Activated CD4-positive, alpha-beta memory T cell treated with anti-CD3 and anti-CD28 coated beads for 36 hours (primary cell): ENCODE measurements at places on chromosomes 2 and 18. TPM values are rescaled to one million over a fixed set of nuclear protein-coding genes. Genes with fewer than 3 reads are reported as not detected.

DNA sequence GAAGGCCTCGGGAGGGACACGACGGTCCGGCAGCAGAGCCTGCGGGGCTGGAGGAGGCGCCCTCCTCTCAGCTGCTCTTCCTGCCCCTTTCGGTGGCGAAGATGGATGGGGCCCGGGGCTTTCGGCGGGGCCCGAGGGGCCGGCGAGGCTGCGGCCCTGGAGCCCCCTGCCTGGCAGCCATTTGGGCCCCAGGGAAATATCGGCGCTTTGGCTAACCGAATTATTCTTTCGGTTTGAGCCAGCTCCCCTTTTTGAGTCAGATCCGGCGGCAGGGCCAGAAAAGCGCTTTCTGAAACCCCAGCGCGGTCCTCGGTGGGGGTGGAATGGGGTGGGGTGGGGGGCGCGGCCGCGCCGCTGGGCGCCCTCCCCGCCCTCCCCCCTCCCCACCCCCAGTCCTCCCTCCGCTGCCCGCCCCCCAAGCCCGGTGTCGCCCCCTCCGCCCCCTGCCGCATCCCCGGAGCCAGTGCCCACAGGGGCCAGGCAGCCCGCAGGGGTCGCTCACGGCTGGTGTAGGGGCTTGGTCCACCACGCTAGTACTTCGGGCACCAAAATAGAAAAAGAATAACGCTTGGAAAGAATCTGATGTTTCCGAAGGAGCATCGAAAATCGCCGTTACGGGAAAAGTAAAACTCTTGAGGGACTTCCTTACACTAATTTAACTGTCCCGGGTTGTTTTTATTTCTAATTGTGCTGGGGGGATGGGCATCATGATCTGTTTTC lies 9.1 kb upstream of the ARID5A start:
- H3K27ac ChIP-seq: peak overlapping the region; percentile 98
- H3K4me1 ChIP-seq: peaks cover 96% of the 10 kb centered on the region
- H3K4me3 ChIP-seq: peak overlapping the region; percentile 73

The ATIC gene
- 261 TPM for total RNA-seq

The KHK gene
- 12.7 TPM for total RNA-seq

- no peaks in the 10 kb centered on the region for H3K36me3 ChIP-seq
- H3K27me3 ChIP-seq: no peaks in the 10 kb centered on the region
- no peak overlapping the region for H3K4me3 ChIP-seq
- no peak for DNase-seq
- H3K27ac ChIP-seq: no peak overlapping the region
These were observed 16.3 kb downstream of the CABLES1 start for GRCh38 chr18:23151414-23152099.

The GKN2 gene
- not detected for total RNA-seq

The TYW5 gene
- total RNA-seq: 8.9 TPM

- DNase-seq: peak; percentile 20
- peaks cover 31% of the 10 kb centered on the region for H3K36me3 ChIP-seq
- H3K27me3 ChIP-seq: no peaks in the 10 kb centered on the region
- H3K4me1 ChIP-seq: peaks cover 12% of the 10 kb centered on the region
These were observed 104.1 kb upstream of the UBXN4 start for GRCh38 chr2:135637456-135638087.

The CHRND gene
- total RNA-seq: not detected

- DNase-seq: no peak
- H3K4me3 ChIP-seq: no peak overlapping the region
- no peaks in the 10 kb centered on the region for H3K36me3 ChIP-seq
- no peaks in the 10 kb centered on the region for H3K27me3 ChIP-seq
These were observed 234.8 kb downstream of the DSEL start for GRCh38 chr18:67281746-67282145.

DNA sequence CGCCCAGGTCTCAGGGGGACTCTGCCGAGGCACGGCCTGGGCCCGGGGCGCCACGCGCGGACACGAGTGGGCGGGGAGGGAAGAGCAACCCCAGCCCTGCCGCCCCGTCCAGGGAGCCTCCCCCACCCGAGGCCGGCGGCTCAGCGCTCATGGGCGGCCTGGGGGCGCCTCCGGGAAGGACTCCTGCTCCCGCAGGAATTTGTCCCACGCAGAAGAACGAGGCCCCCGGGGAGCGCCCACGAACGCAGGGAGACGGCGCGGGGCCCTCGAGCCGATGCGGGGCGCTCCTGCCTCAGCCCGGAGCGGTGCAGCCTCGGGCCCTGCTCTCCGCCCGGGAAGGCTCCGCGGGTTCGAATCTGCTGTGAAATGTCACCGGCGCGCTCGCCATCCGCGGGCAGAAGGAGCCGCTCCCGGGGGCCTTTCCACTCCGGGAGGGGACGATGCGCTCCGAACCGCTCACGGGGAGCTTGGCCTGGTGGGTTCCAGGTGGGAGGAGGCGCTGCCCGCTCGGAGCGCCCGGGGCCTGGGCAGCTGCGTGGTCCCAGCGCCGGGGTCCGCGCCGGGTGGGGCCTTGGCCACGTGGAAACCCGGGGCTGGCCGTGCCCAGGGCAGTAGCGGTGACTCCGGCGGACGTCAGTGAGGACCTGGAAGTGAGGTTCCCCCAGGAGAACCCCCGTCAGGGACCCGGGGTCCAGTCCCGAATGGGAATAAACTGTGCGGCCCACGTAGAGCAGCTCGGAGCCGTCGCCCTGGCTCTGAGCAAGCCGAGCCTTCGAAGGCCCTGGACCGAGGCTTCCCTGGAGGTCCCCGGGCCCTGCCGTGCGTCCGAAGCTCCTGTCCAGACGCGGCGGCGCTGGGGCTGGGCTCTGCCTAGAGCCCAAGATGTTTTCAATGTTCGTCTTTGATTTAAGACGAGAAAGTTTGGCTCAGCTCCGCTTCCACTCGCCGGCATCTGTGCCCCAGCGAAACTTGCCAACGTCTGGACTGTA lies 41.4 kb upstream of the CTDP1 start:
- no peak for DNase-seq
- H3K27me3 ChIP-seq: peaks cover 12% of the 10 kb centered on the region
- H3K4me3 ChIP-seq: no peak overlapping the region
- no peaks in the 10 kb centered on the region for H3K4me1 ChIP-seq
- H3K27ac ChIP-seq: no peak overlapping the region

DNA sequence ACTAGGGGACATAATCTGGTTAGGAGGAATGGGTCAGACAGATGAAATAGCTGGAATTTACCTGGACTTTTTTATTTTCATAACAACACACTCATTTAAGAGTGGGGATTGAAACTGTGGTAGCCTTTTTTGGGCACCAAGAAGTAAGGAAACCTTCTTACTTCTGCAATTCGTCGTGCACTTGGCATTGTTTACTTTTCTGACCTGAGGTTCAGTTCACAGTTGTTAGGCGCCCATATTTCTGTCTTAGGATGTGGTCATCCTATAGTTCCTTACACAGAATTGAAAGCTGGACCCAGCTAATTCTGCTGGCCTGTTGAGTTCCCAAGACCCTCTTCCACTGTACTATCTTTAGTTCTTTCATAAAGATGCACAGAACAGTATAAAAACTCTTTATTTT lies 72.9 kb downstream of the TMX3 start:
- peaks cover 12% of the 10 kb centered on the region for H3K27me3 ChIP-seq
- no peaks in the 10 kb centered on the region for H3K4me1 ChIP-seq
- no peak overlapping the region for H3K4me3 ChIP-seq
- no peaks in the 10 kb centered on the region for H3K36me3 ChIP-seq

DNA sequence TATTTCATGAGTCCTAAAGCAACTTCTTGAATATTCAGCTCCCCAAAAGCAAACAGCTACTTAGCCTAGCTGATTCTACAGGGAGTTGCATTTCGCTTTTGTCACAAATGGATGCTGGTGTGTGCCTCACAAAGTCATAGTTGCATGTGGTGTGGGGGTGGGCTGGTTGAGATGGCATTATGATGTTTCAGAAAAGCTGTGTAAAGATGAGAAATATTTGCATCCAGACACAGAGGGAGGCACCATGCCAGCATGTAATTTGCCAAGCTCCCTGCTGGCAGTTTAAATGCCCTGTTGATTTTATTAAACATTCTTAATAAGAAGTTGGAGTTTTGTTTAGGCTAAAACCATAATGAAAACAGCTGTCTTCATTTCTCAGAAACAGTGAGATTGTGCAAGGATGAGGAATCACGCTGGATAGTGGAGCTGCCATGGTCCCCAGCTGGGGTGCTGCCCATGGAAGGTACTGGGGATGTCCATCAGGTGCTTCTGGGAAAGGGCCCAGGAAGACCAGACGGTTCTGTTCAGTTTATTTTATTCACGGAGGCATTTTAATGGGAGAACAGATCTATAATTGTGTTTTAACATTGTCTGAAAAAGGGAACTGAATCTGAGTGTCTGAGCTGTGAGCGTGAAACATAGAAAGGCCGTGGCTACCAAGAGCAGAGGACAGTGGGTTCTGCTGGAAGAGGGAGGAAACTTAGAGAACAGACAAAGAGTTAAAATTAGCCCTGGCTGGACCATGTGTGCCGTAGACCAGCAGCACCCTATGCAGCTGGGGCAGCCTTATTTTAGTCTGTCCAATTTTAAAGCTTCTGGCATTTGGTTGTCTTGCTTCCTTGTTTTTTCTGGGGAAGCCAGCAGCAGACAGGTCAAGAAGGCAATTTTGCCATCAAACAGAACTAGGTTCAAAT lies 177.1 kb downstream of the FAM210A start:
- no peak overlapping the region for H3K4me3 ChIP-seq
- H3K27ac ChIP-seq: no peak overlapping the region
- no peaks in the 10 kb centered on the region for H3K27me3 ChIP-seq
- H3K4me1 ChIP-seq: no peaks in the 10 kb centered on the region
- peaks cover 10% of the 10 kb centered on the region for H3K36me3 ChIP-seq

The LOXHD1 gene
- not detected for total RNA-seq

DNA sequence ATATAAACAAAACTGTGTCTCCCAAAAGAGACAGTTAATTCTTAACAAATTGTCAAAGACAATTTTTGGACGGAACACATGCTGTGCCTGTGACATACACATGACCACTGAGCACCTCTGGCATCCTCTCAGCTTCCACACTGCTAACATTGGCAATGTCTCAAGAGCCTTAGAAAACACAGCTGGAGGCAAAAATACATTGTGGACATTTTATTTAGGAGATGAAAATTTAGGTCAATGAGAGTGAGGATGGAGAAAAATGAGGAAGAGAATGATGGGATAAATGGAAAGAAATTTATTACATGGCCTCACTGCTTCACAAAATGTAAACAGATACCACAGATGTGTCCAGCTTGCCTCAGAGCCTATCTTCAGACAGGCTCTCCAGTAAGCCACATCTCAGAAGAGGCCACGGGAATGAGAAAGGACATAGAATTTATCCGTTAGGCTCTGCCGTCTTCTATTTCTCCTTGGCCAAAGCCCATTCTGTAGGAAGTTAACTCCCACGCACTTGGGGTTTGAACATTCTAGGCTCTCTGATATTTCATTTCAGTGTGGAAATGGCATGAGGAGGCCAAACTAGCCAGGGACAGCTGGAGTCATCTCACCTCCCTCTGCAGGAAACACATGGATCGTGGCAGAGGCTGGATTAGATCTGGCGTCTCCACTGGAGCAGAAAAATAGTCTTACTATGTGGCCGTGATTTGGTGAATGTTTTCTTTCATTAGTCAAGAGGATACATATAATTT lies 519.4 kb upstream of the DSEL start:
- no peak for DNase-seq
- no peaks in the 10 kb centered on the region for H3K36me3 ChIP-seq
- no peaks in the 10 kb centered on the region for H3K27me3 ChIP-seq

GRCh38 chr2:207993151-207993763 lies 32.1 kb downstream of the PLEKHM3 start:
- H3K4me1 ChIP-seq: peaks cover 16% of the 10 kb centered on the region
- no peak overlapping the region for H3K27ac ChIP-seq
- H3K4me3 ChIP-seq: no peak overlapping the region
- no peak for DNase-seq

The UGT1A6 gene
- total RNA-seq: not detected

- H3K4me1 ChIP-seq: peaks cover under 1% of the 10 kb centered on the region
- no peaks in the 10 kb centered on the region for H3K27me3 ChIP-seq
- no peak overlapping the region for H3K27ac ChIP-seq
- DNase-seq: no peak
These were observed 28.4 kb upstream of the SUCLG1 start for GRCh38 chr2:84487298-84487996.

- peaks cover 7% of the 10 kb centered on the region for H3K36me3 ChIP-seq
- H3K4me1 ChIP-seq: no peaks in the 10 kb centered on the region
- DNase-seq: no peak
- no peak overlapping the region for H3K27ac ChIP-seq
- no peak overlapping the region for H3K4me3 ChIP-seq
- H3K27me3 ChIP-seq: no peaks in the 10 kb centered on the region
These were observed 35.1 kb downstream of the NLRC4 start for GRCh38 chr2:32229635-32230034.

DNA sequence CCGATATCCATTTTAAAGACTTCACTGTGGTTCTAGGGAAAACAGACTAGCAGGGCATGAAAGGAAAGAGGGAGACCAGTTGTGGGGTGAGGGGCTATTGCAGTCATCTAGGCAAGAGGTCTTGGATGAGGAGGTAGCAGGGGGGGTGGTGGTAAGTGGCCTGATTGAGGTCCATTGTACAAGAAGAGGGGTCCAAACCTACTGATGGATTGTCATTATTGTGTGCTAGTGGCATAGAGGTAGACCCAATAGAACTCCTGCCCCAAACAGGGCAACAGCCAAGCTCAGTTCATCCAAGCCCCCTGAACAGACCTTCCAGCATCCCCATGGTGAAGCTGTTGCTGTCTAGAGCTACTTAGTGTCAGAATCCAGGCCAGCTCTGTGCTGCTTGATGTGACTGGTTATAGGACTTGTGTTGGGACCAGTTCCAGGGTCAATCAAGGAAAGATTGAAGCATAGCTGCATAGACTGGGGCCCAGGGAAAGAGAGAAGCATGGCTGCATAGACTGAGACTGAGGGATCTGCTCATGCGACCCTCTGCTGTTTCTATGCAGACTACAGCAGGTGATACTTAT lies 7.0 kb downstream of the ASAP2 start:
- peaks cover 3% of the 10 kb centered on the region for H3K4me1 ChIP-seq
- DNase-seq: no peak
- H3K27me3 ChIP-seq: peaks cover 36% of the 10 kb centered on the region

The NAT8 gene
- not detected for total RNA-seq

DNA sequence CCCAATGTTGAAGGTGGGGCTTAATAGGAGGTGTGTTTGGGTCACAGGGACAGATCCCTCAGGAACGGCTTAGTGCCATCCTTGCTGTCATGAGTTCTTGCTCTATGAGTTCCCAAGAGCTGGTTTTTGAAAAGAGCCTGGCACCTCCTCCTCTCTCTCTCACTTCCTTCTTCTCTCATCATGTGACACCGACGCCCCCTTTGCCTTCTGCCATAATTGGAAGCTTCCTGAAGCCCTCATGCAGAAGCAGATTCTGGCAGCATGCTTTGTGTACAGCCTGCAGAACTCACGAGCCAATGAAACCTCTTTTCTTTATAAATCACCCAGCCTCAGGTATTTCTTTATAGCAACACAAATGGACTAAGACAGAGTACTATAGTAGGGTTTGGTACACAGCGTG lies 100.4 kb upstream of the SH3BP4 start:
- no peaks in the 10 kb centered on the region for H3K36me3 ChIP-seq
- H3K27ac ChIP-seq: no peak overlapping the region
- no peaks in the 10 kb centered on the region for H3K4me1 ChIP-seq
- no peak overlapping the region for H3K4me3 ChIP-seq

The TIA1 gene
- total RNA-seq: 98.6 TPM
